Activated CD4-positive, alpha-beta T cell treated with anti-CD3 and anti-CD28 coated beads, Interleukin-2, amount 10 ng/mL, durations not matched to agents 24 days and 14 days (primary cell): ENCODE measurements at places on chromosomes 11 and 22. TPM values are rescaled to one million over a fixed set of nuclear protein-coding genes. Genes with fewer than 3 reads are reported as not detected.

Gene PHETA2
- 5.0 and 6.2 TPM in 2 replicates for total RNA-seq

Gene SYT12
- not detected in 2 replicates for total RNA-seq

Gene KCNK4
- total RNA-seq = 0.23 and 0.24 TPM in 2 replicates

Gene NCAM1
- total RNA-seq = not detected in 2 replicates

Gene VSIG2
- 0.23 TPM in 1 of 2 replicates, not detected in the other for total RNA-seq
